Stimulated activated CD8-positive, alpha-beta memory T cell treated with anti-CD3 and anti-CD28 coated beads, Interleukin-15, amount 100 ng/mL, for 48 hours (primary cell): ENCODE measurements at places on chromosomes 1 and 21.

- no peak for DNase-seq
These were observed 51.1 kb downstream of the ST6GALNAC3 start for GRCh38 chr1:76125473-76126219.

DNA sequence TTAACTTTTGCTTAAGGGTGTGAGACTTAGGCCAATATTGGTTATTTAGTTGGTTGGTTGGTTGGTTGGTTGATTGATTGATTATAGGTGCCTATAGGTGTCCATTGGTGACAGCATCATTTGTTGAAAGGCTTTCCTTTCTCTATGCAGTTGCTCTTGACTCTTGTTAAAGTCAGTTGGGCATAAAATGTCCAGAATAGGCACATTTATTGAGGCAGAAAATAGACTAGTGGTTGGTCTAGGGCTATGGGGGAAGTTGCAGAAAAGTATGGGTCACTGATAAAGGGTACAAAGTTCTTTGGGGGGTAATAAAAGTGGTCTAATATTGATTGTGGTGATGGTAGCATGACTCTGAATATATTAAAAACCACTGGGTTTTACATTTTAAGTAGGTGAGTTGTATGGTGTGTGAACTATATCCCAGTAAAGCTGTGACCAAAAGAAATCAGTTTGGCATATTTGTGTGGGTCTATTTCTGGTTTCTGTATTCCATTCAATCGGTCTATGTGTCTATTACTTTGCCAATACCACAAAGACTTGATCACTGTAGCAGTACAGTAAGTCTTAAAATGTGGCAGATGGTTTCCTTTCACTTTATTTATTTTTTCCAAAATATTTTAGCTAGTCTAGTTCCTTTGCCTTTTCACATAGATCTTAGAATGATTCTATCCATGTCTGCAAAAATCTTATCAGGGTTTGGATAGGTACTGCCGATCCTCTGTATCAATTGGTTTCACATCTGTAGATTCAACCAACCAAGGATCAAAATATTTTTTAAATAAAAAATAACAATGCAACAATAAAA is 63.0 kb downstream of the ATP1A1 start:
- no peak for DNase-seq

- DNase-seq, result no peak
These were observed 513.6 kb downstream of the PLPP3 start for GRCh38 chr1:56065729-56066128.

- DNase-seq, result no peak
These were observed 8.5 kb downstream of the PRDM2 start for GRCh38 chr1:13708380-13708982.

GRCh38 chr1:75630004-75630594 is 19.2 kb upstream of the SLC44A5 start:
- no peak for DNase-seq

DNA sequence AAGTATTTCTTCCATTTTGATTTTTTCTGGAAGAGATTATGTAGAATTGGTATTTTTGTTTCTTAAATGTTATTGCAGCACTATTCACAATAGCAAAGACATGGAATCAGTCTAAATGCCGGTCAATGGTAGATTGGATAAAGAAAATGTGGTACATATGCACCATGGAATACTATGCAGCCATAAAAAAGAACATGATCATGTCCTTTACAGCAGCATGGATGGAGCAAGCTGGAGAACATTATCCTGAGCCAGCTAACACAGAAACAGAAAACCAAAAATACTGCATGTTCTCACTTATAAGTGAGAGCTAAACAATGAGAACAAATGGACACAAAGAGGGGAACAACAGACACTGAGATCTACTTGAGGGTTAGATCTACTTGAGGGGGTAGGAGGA is 5.4 kb downstream of the FGGY start:
- no peak for DNase-seq

DNA sequence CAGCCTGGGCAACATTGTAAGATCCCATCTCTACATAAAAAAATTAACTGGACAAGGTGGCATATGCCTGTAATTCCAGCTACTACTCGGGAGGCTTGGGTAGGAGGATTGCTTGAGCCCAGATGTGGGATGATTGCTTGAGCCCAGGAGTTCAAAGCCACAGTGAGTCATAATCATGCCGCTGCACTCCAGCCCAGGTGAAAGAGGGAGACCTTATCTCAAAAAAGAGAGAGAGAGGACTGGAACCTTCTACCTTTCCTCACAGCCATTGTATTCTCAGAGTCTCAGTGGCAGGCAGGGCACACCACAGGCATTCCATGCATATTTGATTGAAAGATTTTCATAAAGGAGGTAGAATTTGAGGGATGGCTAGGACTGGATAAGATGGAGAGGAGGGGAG is 78.4 kb downstream of the KIF14 start:
- DNase-seq, result no peak

DNA sequence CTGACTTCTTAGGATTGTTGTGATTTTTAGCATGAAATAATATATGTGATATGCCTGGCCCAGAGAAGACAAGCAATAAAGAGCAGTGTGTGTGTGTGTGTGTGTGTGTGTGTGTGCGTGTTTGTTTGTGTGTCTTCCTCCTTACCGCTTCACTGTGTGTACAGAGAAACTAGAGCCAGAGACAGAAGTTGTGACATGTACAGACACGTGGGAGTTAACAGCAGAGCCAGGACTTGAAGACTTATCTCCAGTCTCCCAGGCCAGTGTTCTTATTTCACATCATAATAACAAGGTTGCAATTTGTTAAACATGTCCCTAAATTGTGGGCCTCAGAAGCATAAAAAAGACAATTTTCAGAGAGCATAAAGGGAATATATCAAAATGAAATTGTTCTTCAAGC is 192.0 kb upstream of the JUN start:
- DNase-seq, result no peak

DNA sequence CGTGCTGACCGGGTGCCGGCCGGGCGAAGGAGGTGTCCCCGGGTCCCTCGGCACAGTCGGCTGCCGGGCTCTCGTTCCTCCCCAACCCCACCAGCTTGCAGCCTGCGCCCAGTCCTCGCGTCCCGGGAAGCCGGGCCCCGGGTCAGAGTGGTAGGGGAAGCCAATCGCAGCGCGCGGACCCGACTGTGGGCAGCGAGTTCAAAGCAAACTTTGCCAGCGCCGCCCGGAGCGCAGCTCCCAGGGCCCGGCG is 328 bp downstream of the MYCL start:
- DNase-seq, result no peak

DNA sequence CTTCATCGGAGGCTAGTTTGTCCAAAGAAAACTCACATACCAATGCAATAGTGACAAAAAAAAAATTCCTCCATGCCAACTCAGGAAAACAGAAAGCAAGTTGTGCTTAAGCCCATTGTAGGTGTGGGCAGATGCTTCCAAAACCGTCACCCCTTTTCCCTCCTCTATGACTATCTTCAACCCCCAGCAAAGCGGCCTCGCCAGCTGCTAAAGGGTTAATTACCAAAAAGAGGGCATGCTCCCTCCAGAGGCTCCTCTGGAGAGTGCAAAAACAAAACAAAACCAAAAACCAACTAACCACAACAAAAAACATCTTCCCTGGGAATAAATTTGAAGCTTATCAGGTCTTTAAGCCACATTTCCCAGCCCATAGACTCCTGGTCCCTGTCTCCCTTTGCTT is 1.2 kb downstream of the LMOD1 start:
- DNase-seq, result no peak

- DNase-seq, result no peak
These were observed 244.6 kb upstream of the DMRTA2 start for GRCh38 chr1:50667710-50668356.

DNA sequence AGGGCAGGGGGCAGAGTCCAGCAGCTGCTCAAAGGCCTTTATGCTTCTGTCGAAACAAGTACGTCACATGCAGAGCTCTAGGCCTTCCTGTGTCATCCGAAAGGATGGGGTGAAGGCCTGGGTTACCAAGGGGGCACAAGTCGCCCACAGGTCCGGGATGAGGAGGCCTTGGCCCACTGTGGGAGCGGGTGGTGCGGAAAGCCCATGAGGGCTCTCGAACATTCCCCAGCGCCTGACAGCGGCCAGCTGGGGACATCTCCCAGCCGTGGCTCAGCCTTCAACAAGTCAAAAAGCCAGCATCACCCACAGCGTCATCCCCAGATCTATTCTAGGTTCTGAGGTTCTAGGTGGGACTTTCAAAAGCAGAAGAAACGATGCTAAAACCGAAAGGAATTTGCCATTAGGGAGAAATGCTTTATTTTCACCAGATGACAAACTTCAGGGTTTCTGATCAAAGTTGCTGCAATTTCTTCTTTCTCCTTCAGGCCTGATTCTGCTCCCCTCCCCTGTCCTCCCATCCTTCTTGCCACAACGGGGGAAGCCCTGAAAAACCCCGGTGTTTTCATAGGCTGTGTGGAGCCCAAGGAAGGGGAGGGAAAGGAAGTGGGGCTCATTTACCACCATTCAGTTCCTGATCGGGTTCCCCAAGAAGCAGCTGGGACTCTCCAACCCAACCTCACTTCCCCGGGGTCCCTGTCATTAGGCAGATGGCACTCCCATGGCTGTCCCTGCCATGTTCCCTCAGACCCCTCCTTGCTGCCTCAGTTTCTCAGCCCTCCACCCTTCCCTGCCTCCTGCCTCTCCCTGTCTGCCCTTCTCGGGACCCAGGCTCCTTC is 17.6 kb downstream of the GPR137B start:
- no peak for DNase-seq

- no peak for DNase-seq
These were observed 57.4 kb downstream of the SAMSN1 start for GRCh38 chr21:14488672-14489204.
